ENCODE measurements at places on chromosomes 7 and 10. TPM values are rescaled to one million over a fixed set of nuclear protein-coding genes. Genes with fewer than 3 reads are reported as not detected.

Gene ECHS1
- total RNA-seq: 90.9 TPM

DNA sequence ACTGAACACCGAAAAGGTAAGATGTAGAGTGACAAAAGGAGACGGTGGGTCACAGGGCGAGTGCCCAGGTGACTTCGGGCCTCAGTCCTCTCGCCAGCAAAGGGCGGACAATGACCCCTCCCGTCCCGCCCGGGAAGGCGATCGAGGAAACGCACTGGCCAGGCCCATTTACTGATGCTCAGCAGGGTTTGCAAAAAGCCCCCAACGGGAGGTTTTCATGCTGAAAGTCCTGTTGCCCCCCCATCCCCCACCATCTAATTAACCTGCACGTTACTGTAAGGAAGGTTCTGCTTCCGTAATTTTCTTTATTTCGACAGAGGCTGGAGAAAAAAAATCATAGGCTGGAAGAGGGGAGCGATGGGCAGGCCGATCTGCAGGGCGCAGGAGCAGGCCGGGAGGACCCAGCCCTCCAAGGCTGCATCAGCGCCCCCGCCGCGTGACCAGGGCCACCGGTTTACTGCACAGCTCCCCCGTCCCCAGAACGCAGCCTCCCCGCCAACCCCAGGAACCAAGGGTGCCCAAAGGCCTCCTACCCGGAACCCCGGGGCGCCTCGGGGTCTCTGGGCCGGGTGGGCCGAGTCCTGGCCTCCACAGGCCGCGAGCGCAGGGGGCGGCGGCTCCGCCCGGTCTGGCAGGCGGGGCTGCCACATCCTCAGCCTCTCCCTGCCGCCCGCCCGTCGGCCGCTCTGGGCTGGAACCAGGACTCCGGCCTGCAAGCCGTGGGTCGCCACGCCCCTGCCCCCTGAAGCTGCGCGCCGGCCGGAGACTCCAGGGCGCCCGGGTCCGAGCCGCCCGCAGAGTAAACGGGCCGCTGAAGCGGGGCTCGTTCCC, 613 bp downstream of the OAT start:
- H3K27me3 ChIP-seq: peaks cover 11% of the 10 kb centered on the region
- H3K36me3 ChIP-seq: no peaks in the 10 kb centered on the region
- peak; percentile 45 for DNase-seq
- H3K4me1 ChIP-seq: peaks cover 12% of the 10 kb centered on the region
- peak overlapping the region; percentile 80 for H3K4me3 ChIP-seq
- H3K27ac ChIP-seq: peak overlapping the region; percentile 64

Gene GSTO2
- 1.9 TPM for total RNA-seq

GRCh38 chr7:22397981-22398380, 41.0 kb upstream of the RAPGEF5 start:
- no peaks in the 10 kb centered on the region for H3K27me3 ChIP-seq
- H3K4me3 ChIP-seq: no peak overlapping the region
- peak; percentile 56 for DNase-seq
- H3K27ac ChIP-seq: no peak overlapping the region

Gene UNCX
- total RNA-seq: not detected

DNA sequence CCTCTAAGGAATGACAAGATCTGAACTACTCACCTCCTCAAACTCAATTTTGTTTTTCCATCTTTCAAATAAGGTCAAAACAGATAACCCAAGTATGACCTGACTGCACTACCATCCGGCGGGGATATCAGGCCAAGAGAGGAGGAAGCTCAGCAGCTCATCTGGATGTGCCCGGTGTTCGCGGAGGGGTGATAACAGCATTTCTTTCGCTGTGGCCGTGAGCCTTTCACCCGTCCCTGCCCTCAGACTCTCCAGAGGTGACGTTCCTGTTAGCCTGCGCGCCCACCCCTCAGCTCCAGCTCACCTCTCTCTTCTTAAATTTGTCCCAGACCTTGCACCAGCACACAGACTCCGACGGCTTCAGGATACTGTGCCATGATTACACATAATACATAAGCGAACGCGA, 526 bp downstream of the ZNF248 start:
- no peak for DNase-seq
- H3K27ac ChIP-seq: peak overlapping the region; percentile 94
- H3K4me1 ChIP-seq: peaks cover 6% of the 10 kb centered on the region
- peak overlapping the region; percentile 81 for H3K4me3 ChIP-seq

- H3K27me3 ChIP-seq: no peaks in the 10 kb centered on the region
- peaks cover 5% of the 10 kb centered on the region for H3K36me3 ChIP-seq
- H3K27ac ChIP-seq: peak within 1 kb of the TSS; percentile 92
- H3K4me3 ChIP-seq: peak within 1 kb of the TSS; percentile 88
- H3K4me1 ChIP-seq: peaks cover 17% of the 10 kb centered on the region
Measured at GRCh38 chr10:113854013-113854760, at the start of the genes DCLRE1A and NHLRC2. Gene DCLRE1A, minus strand, starts transcription at chr10:113854082. Its CDS starts 900 bp downstream, at chr10:113853182. Gene NHLRC2, plus strand, starts transcription at chr10:113854661. Its CDS starts 212 bp downstream, at chr10:113854873.

DNA sequence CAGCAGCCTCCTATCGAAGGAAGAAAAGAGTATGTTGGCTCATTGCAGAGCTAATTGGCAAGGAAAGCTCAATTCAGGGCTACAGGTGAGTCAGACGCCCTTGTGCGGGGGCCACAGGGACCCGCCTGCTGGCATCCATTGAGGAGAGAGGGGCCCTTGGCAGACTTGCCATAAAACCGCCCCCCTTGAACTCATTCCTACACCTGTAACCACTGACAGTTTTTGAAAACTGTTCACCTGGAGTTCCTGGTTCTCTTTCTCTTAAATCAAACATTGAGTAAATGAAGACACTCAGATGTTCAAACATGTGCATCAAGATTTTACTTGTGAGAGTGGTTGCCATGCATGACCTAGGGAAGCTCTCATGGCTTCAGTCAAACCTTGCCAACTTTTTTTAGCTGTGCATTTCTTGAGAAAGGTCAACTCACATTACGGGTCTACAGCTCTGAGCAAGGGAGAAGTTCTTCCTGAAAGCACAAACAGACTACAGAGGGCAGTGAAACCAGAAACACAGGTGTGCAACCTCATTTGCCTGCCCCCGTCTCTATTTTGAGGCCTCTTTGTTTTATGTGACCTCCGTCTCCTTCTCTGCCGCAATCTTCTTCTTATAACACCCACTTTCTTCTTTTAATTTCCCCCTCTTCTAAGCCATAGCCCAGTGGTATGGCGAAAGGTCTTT, 87.8 kb downstream of the TBXAS1 start:
- H3K27me3 ChIP-seq: no peaks in the 10 kb centered on the region
- H3K27ac ChIP-seq: peak overlapping the region; percentile 91
- no peak overlapping the region for H3K4me3 ChIP-seq
- DNase-seq: no peak
- H3K36me3 ChIP-seq: no peaks in the 10 kb centered on the region

DNA sequence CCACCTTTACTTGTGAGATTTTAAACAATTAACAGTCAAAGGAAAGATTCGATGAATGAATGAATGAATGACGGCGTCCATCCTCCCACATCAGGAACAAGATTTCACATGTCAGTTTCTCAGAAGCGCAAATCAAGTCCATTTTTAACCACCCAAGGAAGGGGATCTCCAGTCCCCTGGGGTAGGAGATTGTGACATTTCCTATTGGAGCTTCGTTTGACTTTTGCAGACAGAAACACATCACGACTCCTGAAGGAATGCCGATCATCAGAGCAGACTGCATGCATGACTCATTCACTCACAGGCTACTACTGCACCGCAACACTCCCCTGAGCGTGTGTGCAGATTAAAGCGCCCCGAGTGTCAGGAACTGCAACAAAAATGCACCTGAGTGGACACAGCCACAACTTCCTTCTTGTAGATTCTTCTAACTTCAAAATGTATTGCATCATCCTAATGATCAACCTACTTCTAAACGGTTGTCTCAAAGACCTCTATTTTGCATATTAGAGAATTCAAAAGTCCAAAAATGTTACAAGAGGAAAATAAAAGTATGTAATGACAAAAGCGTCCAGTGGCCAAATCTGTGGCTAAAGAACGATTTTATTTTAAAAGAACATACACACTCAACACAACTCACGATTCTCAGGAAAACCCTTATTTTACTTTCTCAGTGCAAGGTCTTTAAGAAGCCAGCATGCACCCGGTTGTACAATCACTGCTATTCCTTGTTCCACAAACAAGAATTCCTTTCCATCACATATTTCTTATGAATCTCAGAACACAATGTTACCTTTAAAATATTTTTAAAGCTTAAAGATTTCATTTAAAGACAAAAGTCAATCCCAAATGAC, 172.6 kb downstream of the FAM107B start:
- peaks cover 28% of the 10 kb centered on the region for H3K4me1 ChIP-seq
- H3K4me3 ChIP-seq: peak overlapping the region; percentile 40
- no peak overlapping the region for H3K27ac ChIP-seq
- DNase-seq: peak; percentile 84
- H3K27me3 ChIP-seq: no peaks in the 10 kb centered on the region
- H3K36me3 ChIP-seq: peaks cover 3% of the 10 kb centered on the region

GRCh38 chr10:3548702-3549101, 236.3 kb downstream of the KLF6 start:
- no peak overlapping the region for H3K4me3 ChIP-seq
- H3K36me3 ChIP-seq: no peaks in the 10 kb centered on the region
- no peak for DNase-seq
- H3K27me3 ChIP-seq: no peaks in the 10 kb centered on the region

Gene OR2A42
- not detected for total RNA-seq

GRCh38 chr7:156039971-156040677, 227.9 kb upstream of the SHH start:
- no peaks in the 10 kb centered on the region for H3K27me3 ChIP-seq
- H3K36me3 ChIP-seq: no peaks in the 10 kb centered on the region
- H3K27ac ChIP-seq: no peak overlapping the region
- no peak for DNase-seq
- H3K4me3 ChIP-seq: no peak overlapping the region
- no peaks in the 10 kb centered on the region for H3K4me1 ChIP-seq

Gene MYPN
- total RNA-seq: 0.11 TPM

DNA sequence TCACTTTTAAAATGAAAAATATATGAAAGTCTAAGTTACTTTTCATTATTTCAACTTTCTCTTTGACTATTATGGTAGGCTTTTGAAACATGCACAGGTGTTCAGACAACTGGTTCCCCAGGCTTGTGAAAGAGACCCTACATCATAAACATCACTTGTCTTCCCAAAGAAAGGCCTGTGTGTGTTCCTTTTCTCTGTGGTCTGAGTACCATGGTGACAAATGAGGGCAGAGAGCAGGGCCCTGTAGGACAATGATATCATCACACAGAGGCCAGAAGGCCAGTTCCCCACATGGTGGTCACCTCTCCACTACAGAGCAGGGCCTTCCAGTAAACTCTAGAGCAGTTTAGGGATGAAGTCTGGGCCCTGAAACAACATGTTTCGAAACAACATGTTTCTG, 288.8 kb downstream of the USP6NL start:
- no peak overlapping the region for H3K4me3 ChIP-seq
- DNase-seq: no peak
- H3K36me3 ChIP-seq: no peaks in the 10 kb centered on the region
- H3K27me3 ChIP-seq: no peaks in the 10 kb centered on the region
- H3K4me1 ChIP-seq: peaks cover 11% of the 10 kb centered on the region

DNA sequence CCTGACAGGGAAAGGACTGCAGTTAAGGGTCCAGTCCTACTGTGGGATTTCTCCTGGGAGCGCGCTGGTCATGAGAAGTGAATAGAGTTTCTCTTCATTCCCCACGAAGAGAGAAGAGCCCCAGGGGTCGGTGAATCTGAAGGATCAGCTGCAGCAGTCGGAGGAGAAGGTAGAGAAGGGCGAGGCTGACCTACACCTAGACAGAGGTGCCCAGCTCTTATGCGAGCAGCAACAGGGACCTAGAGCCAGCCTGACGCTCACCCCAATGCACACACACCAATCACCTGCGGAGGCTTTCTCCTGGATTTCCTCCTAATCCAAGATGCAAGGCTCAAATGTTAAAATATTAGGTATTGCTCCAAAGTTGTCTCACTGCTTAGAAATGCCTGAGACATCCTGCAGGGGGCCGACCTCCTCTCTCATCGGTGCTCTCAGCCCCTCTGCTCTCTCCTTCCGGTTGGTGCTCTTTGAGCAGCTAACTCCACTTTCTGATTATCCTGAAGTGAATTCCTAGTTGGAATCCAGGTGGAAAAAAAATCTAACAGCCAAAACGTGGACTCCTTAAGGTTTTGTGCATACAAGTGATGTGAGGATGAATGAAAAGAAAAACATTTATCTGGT, 176.4 kb downstream of the AHR start:
- no peaks in the 10 kb centered on the region for H3K27me3 ChIP-seq
- DNase-seq: no peak

Gene CUBN
- 2.7 TPM for total RNA-seq

- no peaks in the 10 kb centered on the region for H3K36me3 ChIP-seq
- H3K4me3 ChIP-seq: peak overlapping the region; percentile 58
Measured at GRCh38 chr7:149414745-149415390, 46.0 kb downstream of the ZNF777 start.

DNA sequence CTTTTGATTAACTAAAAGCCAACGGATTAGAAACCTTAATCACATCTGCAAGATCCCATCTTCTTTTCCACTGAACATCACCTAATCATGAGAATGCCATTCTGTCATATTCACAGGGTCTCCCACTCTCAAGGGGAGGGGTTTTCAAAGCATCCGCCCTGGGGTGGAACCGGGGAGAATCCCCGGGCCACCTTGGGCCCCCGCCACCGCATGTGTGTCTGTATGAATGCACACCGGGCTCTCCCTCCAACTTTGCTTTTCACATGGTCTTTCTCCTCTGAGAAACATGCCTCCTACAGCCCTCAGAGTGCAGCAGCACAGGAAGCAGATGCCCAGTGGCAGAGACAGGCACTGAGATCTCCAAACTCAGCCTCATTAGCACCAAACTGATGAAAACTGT, 233.2 kb upstream of the PPP2R2D start:
- H3K27ac ChIP-seq: no peak overlapping the region
- no peak for DNase-seq
- H3K4me1 ChIP-seq: no peaks in the 10 kb centered on the region
- no peak overlapping the region for H3K4me3 ChIP-seq

Gene C7orf25
- total RNA-seq: 8.8 TPM

- H3K27me3 ChIP-seq: no peaks in the 10 kb centered on the region
- no peaks in the 10 kb centered on the region for H3K4me1 ChIP-seq
- no peak for DNase-seq
- no peaks in the 10 kb centered on the region for H3K36me3 ChIP-seq
Measured at GRCh38 chr7:30714129-30714528, 31.9 kb upstream of the CRHR2 start.

DNA sequence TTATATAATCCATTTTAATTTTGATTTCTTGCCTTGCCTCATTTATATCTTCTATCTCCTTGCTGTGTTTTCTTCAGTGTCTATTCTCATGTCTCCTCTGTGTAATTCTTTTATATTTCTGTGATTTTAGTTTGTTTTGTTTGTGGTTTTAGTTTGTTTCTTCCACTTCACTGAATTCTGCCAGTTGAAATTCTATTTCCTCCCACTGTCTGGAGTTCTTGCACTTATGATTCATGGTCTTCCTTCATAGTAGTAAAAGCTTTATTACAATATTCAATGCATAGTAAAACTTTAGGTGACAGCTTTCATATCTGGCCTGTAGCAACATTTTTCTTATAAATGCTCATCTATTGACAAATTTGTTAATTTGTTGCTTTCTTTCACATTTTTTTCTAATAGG, 113.3 kb downstream of the MAGI2 start:
- no peak overlapping the region for H3K4me3 ChIP-seq
- no peaks in the 10 kb centered on the region for H3K36me3 ChIP-seq
- DNase-seq: peak; percentile 41
- H3K27me3 ChIP-seq: no peaks in the 10 kb centered on the region
- no peak overlapping the region for H3K27ac ChIP-seq

All from astrocyte (in vitro differentiated cells and primary cell).